Hematopoietic multipotent progenitor cell (in vitro differentiated cells): ENCODE measurements at places on chromosomes 7 and 10.

- DNase-seq: no peak
Measured at GRCh38 chr7:99030951-99031350, 113.0 kb downstream of the SMURF1 start.

DNA sequence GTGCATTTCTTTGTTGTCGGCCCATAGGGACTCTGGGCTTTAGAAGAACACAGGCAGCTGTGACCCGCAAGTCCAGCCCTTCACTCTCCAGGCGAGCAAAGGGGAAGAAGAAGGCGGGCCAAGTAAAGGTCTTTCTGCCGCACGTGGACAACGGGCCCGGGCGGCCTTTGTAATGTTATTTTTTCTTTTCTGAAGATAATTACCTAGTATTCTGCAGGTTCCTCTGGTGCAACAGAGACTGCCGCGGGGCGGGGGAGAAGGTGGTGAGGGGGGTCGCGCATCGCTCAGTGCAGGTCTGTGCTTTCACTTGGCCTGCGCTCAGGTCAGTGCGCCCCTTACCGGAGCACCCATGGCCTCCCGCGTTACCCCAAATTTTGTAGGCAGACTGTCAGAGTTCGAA, 7.1 kb upstream of the TBX20 start:
- DNase-seq: peak; percentile 14

- DNase-seq: no peak
Measured at GRCh38 chr10:79329529-79329928, 17.7 kb upstream of the PPIF start.

DNA sequence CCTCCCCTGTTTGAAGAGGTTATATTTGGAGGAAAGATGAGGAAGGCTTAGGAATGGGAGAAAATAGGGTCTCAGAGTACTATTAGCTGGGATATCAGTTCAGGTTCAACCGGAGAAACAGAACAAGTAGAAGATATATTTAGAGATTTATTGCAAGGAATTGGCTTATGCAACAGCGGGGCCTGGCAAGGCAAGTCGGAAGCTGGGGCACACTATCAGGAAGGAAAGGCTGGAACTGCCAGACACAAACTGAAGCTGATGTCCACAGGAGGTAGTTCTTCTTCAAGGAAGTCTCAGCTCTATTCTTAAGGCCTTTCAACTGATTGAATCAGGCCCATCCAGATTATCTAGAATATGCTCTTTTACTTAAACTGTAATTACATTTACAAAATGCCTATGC, 939.6 kb upstream of the C7orf33 start:
- no peak for DNase-seq

DNA sequence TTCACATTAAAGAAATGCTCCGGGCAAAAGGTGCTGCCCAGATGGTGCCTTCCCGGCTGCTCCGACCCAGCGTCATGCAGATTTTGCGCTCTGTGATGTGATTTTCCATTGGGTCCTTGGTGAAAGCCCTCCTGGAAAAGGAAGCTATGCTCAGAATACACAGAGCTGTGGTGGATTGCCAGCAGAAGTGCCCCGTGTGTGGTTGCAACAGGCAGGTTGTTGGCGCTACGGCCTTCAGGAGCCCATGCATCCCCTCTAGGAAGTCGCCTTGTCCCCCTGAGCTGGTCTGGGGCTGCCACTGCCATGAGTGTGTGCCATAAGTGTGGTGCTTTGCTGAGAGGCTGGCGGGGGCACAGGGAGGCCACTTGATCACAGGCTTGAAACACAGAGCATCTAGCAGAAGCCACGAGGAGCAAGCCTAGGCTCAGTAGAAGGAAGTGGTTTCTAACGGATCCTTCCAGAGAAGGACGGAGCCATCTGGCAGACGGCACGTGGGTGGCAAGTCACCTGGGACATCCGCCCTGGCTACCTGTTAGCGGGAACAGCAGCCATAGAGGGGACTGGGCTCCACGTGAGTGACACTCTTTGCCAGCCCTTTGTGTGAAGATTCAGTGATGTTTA, 210.9 kb downstream of the CUX1 start:
- DNase-seq: peak; percentile 80
